ENCODE measurements at places on chromosomes 2 and 18.

DNA sequence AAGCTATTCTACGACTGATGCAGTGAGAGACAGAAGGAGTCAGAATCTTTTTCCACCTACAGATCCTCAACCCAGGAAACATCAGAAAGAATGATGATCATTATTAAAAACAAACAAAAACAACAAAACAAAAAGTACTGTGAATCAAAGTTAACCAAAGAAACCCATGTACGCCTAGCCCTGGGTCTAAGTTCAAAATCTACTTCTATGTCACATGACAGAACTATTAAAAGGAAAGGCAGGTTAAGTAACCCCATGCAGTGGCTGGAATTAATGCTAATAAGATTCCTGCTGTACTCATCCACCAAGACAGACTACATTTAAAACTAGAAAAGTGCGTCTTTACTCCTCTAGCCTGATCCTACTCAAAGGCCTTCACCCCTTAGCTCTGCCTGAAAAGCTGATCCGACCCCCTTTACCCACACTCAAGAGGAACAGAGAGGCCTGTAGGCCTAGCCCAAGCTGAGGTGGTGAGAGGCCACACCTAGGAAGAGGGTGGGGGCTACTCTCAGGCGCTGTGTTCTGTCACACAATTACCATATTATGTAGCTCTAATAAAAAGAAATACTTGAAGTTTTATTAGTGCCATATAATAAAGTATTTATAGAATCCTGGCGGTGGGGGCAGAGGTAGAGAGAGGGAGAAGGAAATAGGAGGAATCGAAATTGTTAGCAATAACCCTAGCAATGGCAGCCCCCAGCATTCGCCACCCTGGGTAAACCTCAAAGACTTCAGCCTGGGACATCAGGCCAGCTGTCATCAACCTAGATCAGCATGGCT lies 37.1 kb downstream of the NHEJ1 start:
- DNase-seq = no peak

DNA sequence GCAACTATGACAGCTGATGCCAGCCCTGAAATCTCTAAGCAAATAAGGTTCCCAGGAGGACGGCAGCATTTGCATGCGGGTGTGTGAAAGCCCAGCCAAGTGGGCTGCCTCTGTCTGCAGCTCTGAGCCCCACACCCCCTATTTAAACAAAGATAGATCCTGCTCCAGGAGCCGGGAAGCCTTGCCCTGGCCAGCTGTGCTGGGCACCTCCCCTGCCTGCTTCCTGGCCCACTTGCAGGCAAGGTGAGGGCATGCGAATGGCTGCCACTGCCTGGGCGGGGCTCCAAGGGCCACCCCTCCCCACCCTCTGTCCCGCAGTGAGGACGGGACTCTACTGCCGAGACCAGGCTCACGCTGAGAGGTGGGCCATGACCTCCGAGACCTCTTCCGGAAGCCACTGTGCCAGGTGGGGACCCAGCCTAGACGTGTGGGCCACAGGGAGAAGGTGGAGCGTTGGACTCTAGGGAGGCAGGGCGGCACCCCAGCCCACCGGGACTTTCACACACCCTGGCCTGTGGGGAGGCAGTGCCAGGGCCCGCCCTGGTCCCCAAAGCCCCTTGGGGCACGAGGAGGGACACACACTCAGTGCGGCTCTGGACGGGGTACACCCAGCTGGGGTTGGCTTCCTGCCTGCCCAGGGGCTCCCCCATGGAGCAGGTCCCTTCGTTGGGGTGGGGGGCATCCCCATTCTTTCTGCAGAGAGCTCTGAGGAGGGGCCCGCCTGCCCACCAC lies at the start of gene ANO7:
TSS of gene ANO7 (plus strand) at position 317 of the 732 bp plus-strand sequence. CDS start 1,387 bp downstream, outside the sequence.
- no peak for DNase-seq

GRCh38 chr2:51953931-51954330 lies 922.0 kb upstream of the NRXN1 start:
- DNase-seq = no peak

GRCh38 chr18:10040287-10041011 lies 126.6 kb downstream of the VAPA start:
- DNase-seq = no peak

DNA sequence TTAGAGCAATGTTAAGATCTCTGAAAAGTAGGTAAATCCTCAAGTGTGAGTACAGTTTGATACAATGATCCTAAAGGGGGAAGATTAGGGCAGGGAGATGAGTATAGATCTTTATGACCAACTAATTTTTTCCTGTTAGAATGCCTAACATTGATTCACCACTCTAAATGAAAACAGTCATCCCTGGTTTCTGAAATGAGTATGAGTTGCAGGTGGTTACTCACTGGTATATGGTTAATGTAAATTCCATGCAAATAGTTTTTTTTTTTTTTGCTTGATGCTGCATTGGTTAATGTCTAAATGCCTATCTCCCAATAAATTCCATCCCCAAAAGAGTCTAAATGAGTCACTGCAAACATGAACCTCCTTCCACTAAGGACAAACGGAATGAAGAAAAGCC lies 55.0 kb upstream of the SERPINB2 start:
- DNase-seq = peak; percentile 25

DNA sequence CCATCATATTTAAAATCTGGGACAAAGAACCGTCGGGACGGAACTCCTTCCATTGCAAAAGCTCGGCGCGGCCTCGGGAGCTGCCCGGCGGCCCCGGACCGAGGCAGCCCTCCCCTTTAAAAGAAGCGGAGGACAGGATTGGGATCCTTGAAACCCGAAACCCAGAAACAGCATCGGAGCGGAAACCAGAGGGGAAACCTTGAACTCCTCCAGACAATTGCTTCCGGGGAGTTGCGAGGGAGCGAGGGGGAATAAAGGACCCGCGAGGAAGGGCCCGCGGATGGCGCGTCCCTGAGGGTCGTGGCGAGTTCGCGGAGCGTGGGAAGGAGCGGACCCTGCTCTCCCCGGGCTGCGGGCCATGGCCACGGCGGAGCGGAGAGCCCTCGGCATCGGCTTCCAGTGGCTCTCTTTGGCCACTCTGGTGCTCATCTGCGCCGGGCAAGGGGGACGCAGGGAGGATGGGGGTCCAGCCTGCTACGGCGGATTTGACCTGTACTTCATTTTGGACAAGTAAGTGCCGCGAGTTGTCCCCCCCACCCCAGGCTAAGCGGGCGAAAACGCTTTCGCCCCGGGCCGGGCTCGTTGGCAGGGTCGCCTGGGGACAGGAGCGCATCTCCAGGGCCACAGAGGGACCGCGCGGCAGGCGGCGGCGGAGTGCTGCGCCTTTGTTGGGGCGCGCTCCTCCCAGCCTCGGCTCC lies at the start of gene ANTXR1:
TSS of gene ANTXR1 (plus strand) at position 38 of the 698 bp plus-strand sequence. CDS start at position 359, 321 bp downstream.
- peak; percentile 63 for DNase-seq

DNA sequence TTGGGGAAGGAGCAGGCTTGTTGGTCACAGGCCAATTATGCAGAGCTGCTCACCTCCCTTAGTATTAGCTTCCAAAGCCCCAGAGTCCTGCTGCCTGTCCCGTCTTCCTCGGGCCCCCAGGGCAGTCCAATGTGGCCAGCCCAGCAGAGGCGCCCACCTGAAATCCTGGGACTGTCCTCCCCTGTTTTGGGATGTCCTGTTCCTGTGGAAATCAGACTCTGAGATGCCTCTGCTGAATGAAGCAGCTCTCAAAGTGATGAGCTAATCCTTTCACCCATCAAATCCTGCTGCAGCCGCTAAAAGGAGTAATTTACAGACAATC lies 105.3 kb downstream of the CABLES1 start:
- DNase-seq = no peak

DNA sequence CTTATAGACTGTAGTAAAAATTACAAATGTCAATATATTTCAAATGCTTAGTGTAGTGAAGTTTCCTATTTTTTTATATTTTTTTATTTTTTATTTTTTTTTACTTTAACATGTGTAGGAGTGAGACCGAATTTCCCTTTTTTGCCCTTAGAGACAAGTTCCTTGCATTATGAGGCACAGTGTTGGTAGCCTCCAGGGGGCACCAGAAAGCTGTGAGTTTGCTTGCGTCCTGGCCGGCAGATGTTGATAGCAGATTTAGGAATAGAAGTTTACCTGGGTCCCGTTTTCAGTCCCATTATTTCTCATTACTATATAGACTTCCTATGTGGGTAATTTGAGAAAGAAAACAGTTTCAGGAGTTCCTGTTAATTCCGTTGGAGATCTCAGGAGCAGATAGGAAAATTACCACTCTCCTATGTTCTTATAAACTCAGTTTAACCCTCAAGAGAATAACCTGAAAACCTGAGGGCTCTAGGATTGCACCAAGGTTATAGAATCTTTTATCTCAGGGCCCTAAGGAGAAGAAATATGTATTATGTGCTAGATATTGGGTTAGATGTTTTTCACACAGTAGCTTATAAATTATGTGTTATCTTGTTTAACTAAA lies 157.5 kb upstream of the SESTD1 start:
- peak; percentile 62 for DNase-seq

DNA sequence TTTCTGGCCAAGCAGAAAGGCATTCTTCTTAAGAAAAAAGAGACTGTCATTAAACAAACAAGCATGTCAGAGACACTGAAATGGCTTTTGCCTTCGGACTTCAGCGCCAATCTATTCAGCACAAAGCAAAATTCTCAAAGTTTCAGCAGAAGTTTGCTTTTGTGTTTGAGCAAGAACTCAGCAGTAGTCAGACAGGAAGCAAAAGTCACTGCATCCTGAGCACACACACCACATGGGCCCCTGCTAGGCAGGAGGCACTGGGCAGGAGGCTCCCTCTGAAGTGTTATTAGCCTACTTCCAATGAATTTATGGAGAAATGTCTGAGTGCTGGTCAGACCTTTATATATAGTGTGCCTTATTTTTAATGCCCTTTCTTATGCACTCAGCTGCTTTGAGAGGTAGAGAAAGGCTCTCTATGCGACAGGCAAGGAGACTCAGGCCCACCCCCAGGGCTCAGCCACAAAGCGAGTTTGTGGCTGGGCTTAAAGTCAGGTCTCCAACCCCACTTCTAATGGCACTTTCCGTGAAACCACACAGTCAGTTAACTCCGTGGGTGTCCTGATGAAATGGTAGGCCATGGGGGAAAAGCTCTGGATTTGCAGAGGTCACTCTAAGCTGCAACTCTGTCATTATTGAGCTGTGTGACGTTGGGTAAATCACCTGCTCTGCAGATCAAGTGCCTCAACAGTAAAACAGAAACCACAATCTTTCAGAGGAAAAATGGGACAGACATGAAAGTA lies 161.0 kb upstream of the TMEM200C start:
- peak; percentile 13 for DNase-seq

- no peak for DNase-seq
Observed at GRCh38 chr2:23566241-23567142, 181.5 kb downstream of the KLHL29 start.

GRCh38 chr2:216689397-216689796 lies 6.0 kb downstream of the IGFBP5 start:
- no peak for DNase-seq

GRCh38 chr18:79616651-79617510 lies 62.7 kb upstream of the CTDP1 start:
- no peak for DNase-seq

GRCh38 chr2:149167001-149167780 lies 128.7 kb downstream of the LYPD6B start:
- DNase-seq = no peak

- DNase-seq = peak; percentile 36
Observed at GRCh38 chr2:224412141-224413015, 10.5 kb upstream of the FAM124B start.

GRCh38 chr2:159902722-159903121 lies 104.7 kb upstream of the CD302 start:
- DNase-seq = no peak

GRCh38 chr18:11268153-11268552 lies 118.8 kb upstream of the PIEZO2 start:
- DNase-seq = no peak

- DNase-seq = no peak
Observed at GRCh38 chr2:135965756-135966155, 19.7 kb downstream of the DARS1 start.

GRCh38 chr2:231890896-231891513 lies 35.2 kb downstream of the NPPC start:
- DNase-seq = no peak

- peak; percentile 58 for DNase-seq
Observed at GRCh38 chr18:7946734-7947377, 379.7 kb downstream of the PTPRM start.

- DNase-seq = no peak
Observed at GRCh38 chr2:113253453-113253852, 25.3 kb downstream of the PAX8 start.

- DNase-seq = no peak
Observed at GRCh38 chr2:22952656-22953225, 432.2 kb upstream of the KLHL29 start.

GRCh38 chr2:158464426-158465281 lies 7.9 kb downstream of the PKP4 start:
- DNase-seq = no peak
